Activated CD8-positive, alpha-beta T cell treated with anti-CD3 and anti-CD28 coated beads for 36 hours (primary cell): ENCODE measurements at places on chromosomes 16 and 17. TPM values are rescaled to one million over a fixed set of nuclear protein-coding genes. Genes with fewer than 3 reads are reported as not detected.

The ZFHX3 gene
- 0.16 TPM for total RNA-seq

The LDHD gene
- total RNA-seq = not detected

The NEUROD2 gene
- not detected for total RNA-seq

The SLC52A1 gene
- total RNA-seq = 0.13 TPM

The MGAT5B gene
- not detected for total RNA-seq

The LDAF1 gene
- total RNA-seq = 10.3 TPM

The EVPL gene
- 0.34 TPM for total RNA-seq

The KRT28 gene
- total RNA-seq = not detected

The C16orf90 gene
- not detected for total RNA-seq

The MYH1 gene
- total RNA-seq = not detected

The MYH2 gene
- total RNA-seq = not detected

The CD300LF gene
- total RNA-seq = not detected

The PDILT gene
- total RNA-seq = not detected

The CLEC18B gene
- 0.22 TPM for total RNA-seq

The KRT20 gene
- total RNA-seq = not detected

The PPP1R27 gene
- not detected for total RNA-seq

The PLA2G10 gene
- total RNA-seq = not detected

The MT1G gene
- 35.9 TPM for total RNA-seq

The AANAT gene
- 0.34 TPM for total RNA-seq

The ITGAX gene
- total RNA-seq = 4.4 TPM

The DHRS11 gene
- 8.6 TPM for total RNA-seq

The PHOSPHO1 gene
- total RNA-seq = not detected

The HAPSTR1 gene
- total RNA-seq = 52.5 TPM

The PGAP3 gene
- total RNA-seq = 6.4 TPM

The CD300LG gene
- not detected for total RNA-seq
